ENCODE measurements at places on chromosomes 3 and 15.

GRCh38 chr3:172885704-172886103, 135.2 kb downstream of the ECT2 start:
- DNase-seq: no peak

DNA sequence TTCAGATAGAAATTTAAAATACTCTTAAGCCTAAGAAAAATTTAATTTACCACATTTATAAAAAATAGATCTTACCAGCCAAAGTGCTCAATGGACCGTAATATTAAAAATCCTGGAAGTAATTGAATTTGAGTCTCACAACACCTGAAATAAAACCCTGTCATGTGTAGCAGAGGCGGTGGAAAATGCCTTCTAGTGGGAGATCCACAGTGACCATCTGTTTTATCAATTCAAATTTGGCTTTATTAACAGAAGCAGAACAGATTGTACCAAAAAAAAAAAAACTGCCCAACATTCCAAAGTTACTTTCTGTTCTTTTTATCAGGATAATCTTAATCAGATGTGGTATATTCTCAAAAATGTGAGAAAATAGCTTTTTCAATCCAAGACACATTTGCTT, 71.7 kb downstream of the DMXL2 start:
- DNase-seq: no peak

GRCh38 chr3:189664311-189664710, 33.1 kb downstream of the TP63 start:
- DNase-seq: no peak

GRCh38 chr3:173275740-173276139, 121.8 kb upstream of the NLGN1 start:
- DNase-seq: no peak

- no peak for DNase-seq
Observed at GRCh38 chr3:184816614-184817013, 4.6 kb downstream of the VPS8 start.

DNA sequence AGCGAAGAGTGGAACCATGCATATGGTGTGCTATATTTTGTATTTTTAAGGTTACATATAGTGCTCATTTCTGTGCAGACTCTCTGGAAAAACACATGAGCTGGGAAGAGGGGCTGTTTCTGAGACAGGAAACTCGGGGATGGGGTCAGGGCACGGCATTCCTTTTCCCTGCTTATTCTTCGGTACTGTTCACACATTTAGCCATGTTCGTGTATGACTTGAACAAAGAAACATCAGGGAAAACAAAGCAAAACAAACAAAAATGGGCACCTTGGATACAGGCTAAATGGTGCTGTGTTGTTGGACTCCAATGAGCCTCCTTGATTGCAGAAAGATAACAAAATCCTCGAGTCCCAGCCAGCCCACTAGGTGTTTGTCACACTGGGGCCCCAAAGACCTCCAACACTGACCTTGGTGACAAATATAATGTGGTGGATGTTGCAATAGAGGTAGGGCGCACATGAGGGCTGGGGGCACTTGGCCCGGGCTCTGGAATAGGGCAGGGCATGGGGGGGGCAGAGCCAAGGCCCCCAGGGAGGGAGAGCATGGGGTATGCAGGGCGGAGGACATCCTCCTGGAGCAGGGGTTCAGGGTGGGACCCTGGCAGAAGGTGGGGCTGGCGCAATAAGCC, 19.3 kb downstream of the DNASE1L3 start:
- no peak for DNase-seq

DNA sequence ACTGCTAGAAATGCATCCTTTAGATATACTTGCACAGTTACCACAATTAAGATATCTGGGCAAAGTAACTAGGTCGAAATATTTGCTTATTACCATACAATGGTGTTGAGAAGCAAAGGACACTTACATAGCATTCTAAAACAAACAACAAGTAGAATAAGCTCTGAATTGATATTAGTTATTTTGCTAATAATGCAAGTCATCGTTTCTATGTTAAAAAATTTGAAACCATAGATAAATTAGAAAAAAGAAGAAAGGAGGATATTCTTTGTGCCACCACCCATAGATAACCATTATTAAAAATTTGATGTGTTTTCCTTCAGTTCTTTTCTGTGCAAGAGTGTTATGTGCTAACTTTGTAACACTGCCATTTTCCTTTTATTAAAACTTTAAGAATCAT, 435.3 kb downstream of the RBMS3 start:
- DNase-seq: no peak

DNA sequence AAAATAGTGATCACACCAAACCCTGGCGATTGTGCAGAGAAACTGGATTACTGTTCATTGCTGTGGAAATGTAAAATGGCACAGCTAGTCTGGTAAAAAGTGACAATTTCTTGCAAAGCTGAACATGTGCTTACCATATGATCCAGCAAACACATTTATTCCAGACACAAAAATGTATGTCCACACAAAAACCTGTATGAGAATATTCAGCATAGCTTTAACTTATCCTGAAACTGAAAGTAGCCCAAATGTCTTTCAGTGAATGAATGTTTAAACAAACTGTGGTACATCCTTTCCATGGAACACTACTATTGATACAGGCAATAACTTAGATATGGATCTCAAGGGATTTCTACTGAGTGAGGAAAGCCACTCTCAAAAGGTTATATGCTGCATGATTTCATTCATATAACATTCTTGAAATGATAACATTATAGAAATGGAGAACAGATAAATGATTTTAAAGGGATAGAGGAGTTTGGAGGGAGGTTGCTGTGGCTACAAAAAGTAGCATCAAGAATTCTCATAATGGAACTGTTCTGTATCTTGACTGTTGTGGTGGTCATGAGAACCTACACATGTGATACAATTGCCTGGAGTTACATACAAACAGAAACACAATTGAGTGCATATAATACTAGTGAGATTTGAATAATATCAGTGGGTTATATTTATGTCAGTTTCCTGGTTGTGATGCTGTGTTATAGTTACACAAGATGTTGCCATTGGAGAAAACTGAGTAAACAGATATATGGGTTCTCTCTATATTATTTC, 70.7 kb upstream of the DPH6 start:
- DNase-seq: no peak

DNA sequence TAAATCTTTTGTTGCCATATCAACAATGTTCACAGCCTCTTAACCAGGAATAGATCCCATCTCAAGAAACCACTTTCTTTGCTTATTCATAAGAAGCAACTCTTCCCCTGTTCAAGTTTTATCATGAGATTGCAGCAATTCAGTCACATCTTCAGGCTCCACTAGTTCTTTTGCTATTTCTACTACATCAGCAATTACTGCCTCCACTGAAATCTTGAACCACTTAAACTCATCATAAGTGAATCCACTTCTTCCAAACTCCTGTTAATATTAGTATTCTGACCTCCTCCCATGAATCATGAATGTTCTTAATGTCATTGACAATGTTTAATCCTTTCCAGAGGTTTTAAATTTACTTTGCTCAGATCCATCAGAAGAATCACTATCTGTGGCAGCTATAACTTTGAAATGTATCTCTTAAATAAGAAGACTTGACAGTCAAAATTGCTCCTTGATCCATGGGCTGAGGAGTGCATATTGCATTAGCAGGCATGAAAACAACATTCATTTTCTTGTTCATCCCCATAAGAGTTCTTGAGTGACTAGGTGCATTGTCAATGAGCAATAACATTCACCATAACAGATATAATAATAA, 205.9 kb downstream of the DTWD1 start:
- no peak for DNase-seq

DNA sequence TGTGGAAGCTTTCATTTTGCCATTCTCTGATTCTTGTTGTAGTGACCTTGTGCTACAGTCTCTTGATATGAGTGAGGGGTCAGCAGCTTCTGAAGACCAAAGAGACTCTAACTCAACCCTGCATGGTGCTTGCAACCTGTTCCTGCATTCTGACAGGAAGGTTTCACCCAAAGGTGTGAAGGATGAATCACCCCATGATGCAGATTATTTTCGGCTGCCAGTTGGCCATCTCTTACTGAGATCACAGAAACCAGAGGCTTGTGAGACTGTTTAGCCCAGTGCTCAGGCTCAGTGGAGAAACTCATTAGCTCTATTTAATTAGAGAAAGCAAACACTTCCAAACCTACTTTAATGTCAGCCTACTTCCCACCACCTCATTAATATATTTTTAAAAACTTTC, 29.2 kb upstream of the TPRG1 start:
- no peak for DNase-seq

GRCh38 chr3:52528586-52529375, 4.9 kb downstream of the NT5DC2 start:
- no peak for DNase-seq

GRCh38 chr3:140863580-140864009, 78.0 kb upstream of the SLC25A36 start:
- DNase-seq: no peak

- DNase-seq: no peak
Observed at GRCh38 chr3:186044968-186045367, 63.9 kb downstream of the ETV5 start.

- no peak for DNase-seq
Observed at GRCh38 chr3:187327845-187328244, 36.3 kb upstream of the MASP1 start.

- no peak for DNase-seq
Observed at GRCh38 chr15:80695911-80696661, 976 bp downstream of the ABHD17C start.

DNA sequence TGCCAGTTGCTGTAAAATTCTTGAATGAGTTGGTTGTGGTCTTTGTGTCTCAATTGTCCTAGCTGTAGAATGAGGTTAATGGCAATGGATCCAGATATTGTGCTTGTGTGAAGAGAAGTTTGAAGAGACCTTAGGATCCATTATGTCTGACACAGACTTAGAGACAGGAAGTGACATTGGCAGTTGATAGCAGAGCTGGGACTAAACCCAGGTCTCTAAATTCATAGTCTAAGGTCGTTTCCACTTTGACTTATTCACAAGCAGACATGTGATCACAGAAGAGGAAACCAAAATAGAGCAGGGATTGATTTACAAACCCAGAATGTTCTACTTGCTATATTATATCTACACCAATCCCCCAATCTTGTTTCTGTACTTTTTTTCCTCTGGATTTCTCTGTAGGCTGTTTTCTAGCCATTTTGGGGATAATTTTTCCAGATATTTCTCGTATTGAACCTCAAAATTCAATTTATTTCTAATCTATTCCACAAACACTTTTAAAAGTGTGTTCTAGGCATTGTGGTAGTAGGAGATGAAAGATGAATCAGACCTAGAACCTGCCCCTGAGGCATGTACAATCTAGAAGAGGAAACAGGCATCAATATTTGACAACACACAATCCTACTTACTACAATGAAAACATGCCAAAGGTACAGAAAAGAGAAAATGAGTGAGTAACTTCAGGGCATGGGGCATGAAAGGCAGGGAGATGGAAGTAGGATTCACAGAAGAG, 123.3 kb downstream of the NFKBIZ start:
- DNase-seq: no peak

DNA sequence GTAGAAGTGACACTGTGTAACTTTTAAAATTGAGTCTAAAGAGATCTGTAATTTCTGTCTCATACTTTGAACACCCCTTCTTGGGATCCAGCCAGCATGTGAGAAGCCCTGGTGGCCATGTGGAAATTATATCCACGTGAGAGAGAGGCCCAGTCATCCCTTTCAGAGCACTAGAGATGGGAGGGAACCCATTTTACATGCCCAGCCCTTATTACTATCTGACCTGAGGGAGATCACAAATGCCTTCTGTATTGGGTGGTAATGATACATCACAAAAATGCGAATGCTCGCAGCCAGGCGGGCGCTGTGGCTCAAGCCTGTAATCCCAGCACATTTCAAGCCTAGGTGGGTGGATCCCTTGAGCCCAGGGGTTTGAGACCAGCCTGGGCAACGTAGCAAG, 27.3 kb upstream of the TRAK1 start:
- no peak for DNase-seq

DNA sequence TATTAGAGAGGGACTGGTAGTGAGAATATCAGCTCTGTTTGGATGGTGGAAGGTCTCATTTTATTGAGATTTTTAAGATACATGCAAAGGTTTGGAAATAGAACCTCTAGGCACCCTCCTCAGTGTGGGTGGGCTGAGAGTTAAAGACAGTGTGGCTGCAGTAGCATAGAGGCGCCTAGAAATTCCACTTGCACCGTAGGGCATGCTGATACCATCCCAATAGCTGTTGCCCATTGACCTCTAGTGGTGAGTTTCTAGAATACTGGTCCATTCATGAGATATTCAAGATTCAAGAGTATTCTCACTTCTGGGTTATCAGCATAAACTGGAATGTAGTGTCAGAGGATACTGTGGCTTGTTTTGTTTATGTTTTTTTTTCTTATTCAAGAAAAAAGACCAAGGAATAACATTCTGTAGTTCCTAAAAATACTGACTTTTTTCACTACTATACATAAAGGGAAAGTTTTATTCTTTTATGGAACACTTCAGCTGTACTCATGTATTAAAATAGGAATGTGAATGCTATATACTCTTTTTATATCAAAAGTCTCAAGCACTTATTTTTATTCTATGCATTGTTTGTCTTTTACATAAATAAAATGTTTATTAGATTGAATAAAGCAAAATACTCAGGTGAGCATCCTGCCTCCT, 87.2 kb downstream of the TGFBR2 start:
- DNase-seq: peak; percentile 4

- DNase-seq: no peak
Observed at GRCh38 chr15:77611767-77612166, 20.9 kb downstream of the LINGO1 start.

DNA sequence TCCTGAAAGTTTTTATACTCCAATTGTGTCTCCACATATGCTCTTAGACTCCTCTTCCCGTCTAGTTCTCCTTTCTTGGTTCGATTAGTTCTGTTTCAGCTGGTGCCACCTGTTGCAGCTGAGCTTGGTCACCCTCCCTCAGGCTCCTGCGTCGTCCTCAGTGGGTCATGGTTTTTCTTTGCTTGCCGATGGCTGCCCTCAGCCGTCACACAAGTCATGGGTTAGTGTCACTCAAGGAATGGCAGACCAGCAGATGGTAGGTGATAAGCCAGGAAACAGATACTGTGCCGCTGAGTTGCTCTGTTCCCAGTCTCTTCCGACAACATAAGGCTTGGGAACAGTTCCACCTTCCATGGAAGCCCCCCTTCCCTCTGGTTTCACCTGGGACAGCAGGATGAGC, 109.9 kb downstream of the IGF1R start:
- no peak for DNase-seq

DNA sequence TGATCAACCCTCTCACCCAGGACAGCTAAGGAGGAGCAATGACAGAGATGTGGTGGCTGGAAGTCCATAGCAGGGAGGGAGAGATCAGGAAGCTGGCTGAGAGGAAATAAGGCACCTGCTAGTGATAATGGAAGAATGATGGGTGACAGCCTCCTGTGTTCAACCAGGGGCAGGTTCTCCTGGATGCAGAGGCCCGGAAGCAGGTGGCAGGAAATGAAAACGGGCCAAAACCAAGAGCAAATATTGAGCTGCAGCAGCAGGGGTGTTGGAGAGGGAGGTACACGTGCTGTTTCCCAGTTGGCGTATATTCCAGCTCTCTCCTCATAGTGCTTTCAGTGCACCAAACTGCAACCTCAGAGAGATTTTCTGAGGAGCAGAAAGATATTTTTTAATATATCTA, 213.4 kb upstream of the TBL1XR1 start:
- no peak for DNase-seq

- no peak for DNase-seq
Observed at GRCh38 chr3:34213478-34213877, 415.0 kb downstream of the PDCD6IP start.
